Stimulated activated CD8-positive, alpha-beta memory T cell treated with anti-CD3 and anti-CD28 coated beads, Interleukin-15, amount 100 ng/mL, for 1 hour (primary cell): ENCODE measurements at places on chromosomes 11 and 22.

DNA sequence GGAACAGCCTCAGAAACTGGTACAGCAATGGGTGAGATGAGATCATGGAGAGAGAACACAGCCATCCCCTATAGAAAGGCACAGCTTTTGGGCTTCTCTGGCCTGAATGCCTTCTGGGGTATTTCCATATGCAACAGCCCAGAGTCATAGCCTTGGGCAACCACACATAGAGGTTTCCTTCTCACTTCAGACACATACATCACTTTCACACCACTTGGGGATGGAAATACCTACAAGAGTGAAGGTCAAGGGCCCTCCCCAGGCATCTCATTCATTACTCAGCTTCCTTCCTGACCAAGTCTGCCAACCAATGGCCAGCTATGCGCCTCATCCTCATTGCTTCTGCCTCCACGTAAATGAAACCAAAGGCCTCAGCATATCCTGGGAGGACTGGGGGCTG, 17.7 kb upstream of the OLFML1 start:
- DNase-seq = no peak

GRCh38 chr11:46133119-46133518, 11.9 kb upstream of the PHF21A start:
- DNase-seq = no peak

GRCh38 chr11:92057849-92058442, 166.7 kb upstream of the FAT3 start:
- no peak for DNase-seq

DNA sequence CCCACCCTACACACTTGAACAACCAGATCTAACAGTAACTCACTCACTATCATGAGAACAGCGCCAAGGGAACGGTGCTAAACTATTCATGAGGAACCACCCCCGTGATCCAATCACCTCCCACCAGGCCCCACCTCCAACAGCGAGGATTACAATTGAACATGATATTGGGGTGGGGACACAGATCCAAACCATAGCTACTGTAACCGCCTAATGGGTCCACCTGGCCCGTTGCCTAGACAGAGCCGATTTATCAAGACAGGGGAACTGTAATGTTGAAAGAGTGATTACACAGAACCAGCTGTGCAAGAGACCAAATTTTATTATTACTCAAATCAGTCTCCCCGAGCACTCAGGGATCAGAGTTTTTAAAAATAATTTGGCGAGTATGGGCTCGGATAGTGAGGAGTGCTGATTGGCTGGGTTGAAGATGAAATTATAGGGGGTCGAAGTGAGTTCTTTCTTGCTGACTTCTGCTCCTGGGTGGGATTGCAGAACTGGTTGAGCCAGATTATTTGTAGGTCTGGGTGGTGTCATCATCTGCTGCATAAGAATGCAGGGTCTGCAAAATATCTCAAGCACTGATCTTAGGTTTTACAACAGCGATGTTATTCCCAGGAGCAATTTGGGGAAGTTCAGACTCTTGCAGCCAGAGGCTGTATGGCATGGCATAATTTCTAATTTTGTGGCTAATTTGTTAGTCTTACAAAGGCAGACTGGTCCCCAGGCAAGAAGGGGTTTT, 17.9 kb upstream of the ZC3H12C start:
- DNase-seq = no peak

GRCh38 chr11:22194306-22194705, 1.4 kb downstream of the ANO5 start:
- no peak for DNase-seq

DNA sequence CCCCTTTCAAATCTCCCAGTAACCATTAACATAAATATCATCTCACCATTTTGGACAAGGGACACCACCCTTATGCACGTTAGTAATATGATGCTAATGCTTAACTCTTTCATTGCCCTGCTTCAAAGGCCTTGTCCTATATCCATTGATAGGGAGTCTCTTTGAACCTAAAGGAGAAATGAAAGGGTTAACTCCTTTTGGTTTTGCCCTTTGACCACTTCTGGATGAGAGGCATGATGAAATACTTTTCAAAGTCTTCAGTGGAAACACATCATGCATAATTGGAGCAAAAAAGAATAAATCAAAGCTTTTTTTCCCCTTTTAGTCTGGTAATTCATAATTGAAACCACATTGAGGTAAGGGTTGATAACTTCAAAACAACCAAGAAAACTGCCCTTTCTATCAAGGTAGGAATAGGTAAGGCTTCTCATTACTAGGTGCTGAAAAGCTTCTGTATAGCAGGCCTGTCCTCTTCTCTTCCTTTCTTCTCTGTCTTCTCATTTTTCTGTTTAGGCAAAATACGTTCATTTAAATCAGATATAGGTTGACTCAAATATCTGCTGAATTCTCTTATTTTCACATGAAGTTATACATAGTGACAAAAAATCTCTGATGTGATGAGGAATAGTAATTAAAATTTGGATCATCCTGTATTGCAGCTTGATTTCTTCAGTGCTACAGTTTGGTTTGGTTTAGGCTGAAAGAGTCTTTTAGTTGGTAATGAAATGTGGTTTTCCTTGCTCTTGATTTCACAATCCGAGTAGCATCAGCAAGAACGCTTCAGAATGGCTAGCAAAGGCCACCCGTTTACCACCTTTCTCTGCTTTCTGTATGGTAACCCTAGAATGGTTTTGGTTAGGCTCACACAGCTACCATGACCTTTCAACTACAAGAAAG, 94.8 kb downstream of the EXT2 start:
- no peak for DNase-seq

DNA sequence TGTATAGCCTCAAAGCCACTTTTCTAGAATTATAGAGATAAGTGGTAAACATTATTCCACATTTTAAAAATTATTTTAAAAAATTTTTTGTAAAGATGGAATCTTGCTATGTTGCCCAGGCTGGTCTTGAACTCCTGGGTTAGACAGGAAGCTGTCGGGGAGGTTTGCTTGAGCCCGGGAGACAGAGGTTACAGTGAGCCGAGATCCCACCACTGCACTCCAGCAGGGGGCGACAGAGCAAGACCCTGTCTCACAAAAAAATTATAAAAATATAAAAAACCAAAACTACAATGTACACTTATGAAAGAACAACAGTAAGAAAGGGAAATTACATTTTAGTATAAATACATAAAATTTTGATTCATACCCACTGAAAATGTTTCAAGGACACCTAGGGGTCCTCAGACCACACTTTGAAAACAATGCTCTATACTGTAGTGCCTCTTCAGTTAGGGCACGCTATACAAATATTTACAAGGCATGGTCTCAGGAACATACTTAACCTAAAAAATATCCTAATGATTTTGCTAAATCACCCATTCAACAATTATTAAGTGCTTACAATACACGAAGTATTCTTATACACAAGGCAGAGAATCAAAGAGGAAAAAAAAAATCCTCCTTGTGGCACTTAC, 111.2 kb downstream of the MRTFA start:
- DNase-seq = peak; percentile 58

DNA sequence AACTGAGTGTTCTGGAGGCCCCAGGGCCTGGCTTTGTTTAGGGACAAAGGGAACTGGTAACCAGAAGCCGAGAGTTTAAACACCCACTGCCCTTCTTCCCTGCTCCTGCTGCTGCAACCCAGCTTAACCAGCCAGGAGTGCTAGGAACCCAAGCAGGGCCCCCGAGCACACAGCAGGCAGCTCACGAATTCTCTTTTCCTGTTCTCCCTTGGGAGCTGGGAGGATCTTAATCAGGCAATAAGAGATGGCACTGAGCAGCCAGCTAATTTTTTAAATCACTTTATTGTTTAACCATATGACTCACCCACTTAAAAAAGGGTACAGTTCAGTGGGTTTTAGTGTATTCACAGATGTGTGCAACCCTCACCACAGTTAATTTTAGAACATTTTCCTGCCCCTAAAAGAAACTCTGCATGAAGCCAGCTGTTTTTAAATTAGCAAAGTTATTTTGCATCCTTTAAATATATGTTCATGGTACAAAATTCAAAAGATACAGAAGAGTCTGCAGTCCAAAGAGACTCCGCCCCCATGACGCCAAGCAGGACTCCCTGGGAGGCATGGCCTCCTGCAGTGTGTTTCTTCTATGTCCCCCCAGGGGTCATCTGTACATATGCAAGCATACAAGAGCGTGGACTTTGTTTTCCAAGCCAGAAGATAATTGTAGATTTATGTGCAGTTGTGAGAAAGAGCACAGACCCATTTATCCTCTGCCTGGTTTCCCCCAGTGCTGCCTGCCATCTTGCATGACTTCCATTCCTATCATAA, 18.9 kb upstream of the PPP6R3 start:
- no peak for DNase-seq

- DNase-seq = no peak
These were observed 36.5 kb downstream of the KIAA0930 start for GRCh38 chr22:45204241-45204640.

DNA sequence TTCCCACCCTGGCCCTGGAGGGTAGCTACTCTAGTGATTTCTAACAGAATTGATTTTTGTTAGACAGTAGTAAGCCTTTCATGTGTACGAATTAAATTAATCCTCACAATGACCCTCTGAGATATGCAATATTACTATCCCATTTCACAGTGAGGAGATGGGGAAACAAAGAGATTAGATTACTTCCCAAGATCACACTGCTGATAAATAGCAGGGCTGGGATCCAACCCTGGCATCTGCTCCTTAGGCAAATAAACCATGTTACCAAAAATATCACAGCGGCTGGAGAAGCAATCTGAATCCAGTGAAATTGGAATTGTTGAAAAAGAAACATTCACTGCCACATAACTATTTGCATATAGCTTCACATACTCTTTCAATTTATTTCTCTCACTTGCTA, 12.8 kb upstream of the CAVIN3 start:
- DNase-seq = no peak

DNA sequence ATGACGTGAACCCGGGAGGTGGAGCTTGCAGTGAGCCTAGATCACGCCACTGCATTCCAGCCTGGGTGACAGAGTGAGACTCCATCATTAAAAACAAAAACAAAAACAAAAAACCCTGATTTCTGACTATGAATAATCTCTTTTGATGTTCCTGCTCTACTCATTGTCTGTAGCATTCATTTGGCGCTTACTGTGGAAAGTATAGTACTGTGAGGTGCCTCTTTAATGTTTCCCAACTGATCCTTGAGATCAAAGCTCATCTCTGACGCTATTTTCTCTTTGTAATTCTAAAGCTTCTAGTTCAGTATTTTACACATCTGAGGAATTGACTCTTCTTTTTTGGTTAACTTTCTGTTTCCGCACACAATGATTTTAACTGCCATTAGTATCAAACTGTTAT, 60.0 kb downstream of the GRK3 start:
- DNase-seq = no peak

DNA sequence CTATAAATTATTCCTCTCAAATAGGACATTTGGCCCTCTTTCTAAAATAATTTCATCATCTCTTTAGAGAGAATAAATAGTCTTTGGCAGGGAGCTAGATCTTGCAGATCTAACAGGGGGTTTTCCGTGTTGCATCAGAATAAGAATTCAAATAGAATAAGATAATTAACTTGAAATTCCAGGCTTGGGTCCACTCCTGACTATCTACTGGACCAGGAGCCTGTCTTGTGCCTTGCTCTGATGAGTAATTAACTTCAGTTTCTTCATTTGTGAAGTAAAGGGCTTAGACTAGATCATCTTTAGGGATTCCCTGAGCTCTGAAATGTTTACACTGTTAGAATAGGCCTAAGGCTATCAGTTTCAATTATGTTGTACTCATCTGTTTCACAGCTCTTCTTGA, 23.5 kb upstream of the TMEM123 start:
- no peak for DNase-seq

GRCh38 chr11:11608783-11609232, 13.0 kb downstream of the GALNT18 start:
- DNase-seq = no peak

DNA sequence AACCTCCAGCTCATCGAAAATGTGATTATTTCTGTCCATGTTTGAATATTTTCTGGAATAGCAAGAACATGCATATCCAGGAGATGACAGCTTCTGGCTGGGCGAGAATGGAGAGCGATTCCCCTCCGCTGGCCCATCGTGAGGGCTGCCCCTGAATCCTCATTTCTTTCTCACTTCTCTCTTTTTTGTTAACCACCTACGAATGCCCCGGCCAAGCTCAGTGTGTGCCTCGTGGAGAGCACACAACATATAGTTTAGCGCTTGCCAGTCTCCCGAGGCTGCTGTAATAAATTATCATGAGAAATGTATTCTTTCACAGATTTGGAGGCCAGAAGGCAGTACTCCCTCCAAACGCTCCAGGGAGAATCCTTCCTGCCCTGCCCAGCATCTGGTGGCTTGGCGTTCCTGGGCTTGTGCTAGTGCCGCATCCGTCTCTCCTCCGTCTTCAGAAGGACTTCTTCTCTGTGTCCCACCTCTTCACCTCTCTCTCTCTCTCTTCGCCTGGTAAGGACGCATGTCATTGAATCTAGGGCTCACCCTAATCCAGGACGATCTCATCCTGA, 1306.0 kb downstream of the TBC1D22A start:
- no peak for DNase-seq

DNA sequence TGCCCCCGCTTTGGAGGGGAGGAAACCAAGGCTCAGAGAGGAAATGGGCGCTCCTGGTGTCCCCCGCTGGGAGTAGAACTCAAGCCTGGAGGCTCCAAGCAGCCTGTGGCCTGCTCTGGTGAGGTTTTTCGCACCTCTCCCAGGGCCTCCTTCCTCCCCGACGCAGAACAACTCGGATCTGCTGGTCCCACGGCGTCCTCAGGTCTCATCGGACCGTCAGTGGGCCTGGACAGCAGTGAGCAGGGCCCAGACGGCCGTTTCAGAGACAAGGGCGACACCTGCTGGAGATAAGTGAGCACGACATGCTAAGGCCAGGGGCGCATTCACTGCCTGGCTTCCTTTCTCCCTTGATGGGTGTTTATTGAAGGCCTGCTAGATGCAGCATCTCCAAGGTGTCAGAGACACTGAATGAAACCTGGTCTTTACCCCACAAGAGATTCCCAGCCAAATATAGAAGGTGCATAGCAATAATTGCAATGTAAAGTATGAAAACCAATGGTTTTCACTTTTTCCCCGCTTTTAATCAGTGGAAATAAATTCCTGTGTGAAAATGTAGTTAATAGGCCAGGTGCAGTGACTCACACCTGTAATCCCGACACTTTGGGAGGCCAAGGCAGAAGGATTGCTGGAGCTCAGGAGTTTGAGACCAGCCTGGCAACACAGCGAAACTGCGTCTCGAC, 26.9 kb upstream of the CD82 start:
- peak; percentile 54 for DNase-seq
